T-cell (primary cell): ENCODE measurements at places on chromosomes 16 and 17. TPM values are rescaled to one million over a fixed set of nuclear protein-coding genes. Genes with fewer than 3 reads are reported as not detected.

SPNS2 gene
- 0.53 TPM for total RNA-seq

DNA sequence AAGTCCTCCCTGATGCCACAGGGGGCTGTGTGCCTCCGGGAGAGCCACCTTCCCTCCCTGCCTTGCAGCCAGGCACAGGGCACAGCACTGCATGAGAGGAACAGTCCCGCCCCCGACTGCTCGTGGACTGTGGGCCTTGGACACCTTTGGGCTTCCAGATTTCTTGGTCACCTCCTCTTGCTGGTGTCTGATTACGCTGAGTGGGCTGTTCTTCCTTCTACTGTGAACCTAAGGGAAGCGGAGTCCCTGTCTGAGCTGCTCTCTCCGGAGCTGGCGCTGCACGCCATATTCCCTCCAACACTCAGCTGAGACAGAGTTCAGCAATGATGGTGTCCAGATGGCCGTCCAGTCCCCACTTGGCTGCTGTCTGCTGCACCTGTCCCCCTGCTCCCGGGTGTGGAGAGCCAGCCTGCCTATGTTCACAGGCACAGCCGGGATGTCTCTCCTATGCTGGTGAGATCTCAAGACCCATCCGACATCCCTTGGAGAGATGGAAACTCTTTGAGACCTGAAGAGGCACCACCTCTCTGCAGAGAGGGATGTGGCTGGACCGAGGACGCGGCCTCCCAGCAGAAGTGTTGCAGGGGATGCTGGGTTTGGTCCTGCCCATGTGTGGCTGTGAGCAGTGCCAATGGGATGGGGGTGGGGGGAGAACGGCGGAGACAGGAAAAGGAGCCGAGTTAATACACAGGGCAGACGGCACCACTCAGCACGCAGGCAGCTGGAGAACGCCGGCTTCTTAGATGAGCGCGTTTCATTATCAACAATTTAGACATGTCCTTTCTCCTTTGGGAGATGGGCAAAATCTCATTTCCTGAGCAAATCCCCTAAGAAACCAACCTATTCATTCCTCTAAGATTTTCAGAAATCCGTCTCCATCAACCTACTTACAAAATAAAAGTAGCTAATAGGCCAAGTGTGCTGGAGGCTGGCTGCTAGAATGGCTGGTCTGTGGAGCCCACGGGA, 171.9 kb downstream of the ENGASE start:
- DNase-seq: no peak

SYCE1L gene
- 13.5 TPM for total RNA-seq

DNA sequence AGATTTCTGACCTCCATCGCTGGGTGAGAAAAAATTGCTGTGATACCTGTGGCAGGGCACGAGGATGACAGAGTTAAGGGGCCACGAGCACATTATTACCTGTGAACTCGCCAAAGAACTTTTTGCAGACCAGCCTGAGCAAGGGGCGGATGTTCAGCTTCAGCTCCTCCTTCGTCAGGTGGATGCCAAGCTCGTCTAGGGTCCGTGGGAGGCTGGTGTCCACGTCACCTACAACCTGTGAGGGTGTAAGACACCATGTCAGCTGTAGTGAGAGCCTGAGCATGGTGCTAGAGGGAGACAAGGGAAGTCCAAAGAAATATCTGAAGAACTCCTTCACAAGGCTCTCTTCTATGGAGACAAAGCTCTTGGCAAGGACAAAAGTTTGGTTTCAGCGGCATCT, 17.1 kb downstream of the HIGD1B start:
- DNase-seq: no peak

DNA sequence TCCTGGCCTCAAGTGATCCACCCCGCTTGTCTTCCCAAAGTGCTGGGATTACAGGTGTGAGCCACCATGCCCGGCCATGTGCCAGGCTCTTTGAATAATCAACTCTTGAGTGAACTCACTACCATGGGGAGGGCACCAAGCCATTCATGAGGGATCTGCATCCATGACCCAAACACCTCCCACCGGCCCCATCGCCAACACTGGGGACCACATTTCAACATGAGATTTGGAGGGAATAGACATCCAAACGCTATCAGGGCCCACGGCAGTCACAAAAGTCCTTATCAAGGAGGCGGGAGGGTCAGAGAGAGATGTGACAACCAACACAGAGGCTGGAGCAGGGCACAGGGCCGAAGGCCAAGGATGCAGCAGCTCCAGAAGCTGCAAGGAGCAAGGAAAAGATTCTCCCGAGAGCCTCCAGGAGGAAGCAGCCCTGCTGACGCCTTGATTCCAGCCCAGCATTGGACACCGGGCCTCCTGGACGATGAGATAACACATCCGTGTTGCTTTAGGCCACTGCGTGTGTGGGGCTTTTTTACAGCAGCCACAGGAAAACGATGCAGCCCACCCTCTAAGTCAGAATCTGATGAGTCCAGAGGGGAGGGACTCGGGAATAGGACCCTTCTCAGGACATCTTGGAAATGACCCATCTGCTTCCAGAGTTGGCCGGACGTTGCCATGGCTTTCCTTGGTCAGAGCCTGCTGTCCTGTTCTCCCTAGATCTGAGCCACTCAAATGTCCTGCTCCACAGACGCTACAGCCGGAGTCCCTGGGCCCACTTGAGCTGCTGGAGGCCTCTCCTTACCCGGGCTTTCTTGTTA, 47.3 kb upstream of the CMIP start:
- DNase-seq: no peak

- peak; percentile 35 for DNase-seq
Measured at GRCh38 chr16:22191532-22192260, 14.4 kb upstream of the EEF2K start.

CDH15 gene
- not detected for total RNA-seq

DNA sequence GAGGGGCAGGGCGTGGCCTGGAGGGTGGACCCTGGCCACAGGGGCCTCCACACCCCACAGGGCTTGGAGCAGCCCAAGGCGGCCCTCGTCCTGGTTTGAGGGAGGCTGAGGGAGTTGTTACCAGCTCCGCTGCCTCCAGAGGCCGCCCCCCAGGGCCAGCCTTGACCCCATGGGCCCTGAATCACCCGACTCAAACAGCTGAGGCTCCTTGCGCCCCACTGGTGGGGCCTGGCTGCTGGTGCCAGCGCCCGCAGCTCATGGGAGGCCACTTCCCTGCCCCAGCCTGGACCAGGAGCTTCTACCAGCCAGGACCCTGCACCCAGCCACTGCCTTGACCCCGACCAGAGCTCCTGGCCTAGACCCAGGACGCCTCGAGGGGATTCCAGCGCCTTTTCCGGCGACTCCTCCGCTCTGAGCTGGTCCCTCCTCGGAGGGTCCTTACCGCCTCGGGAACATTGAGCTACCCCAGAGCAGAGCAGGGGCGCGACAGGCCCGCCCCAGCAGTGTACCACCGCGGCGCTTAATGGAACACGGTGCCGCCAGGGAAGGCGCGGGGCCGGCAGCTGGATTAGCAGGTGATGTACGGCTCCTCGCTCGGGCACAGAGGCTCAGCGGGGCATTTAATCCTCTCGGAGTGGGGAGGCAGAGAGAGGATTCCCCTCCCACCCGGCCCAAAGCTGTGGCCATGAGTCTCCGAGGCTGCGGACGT, 37.2 kb downstream of the GSE1 start:
- DNase-seq: no peak

CLEC18A gene
- 2.0 TPM for total RNA-seq

DNA sequence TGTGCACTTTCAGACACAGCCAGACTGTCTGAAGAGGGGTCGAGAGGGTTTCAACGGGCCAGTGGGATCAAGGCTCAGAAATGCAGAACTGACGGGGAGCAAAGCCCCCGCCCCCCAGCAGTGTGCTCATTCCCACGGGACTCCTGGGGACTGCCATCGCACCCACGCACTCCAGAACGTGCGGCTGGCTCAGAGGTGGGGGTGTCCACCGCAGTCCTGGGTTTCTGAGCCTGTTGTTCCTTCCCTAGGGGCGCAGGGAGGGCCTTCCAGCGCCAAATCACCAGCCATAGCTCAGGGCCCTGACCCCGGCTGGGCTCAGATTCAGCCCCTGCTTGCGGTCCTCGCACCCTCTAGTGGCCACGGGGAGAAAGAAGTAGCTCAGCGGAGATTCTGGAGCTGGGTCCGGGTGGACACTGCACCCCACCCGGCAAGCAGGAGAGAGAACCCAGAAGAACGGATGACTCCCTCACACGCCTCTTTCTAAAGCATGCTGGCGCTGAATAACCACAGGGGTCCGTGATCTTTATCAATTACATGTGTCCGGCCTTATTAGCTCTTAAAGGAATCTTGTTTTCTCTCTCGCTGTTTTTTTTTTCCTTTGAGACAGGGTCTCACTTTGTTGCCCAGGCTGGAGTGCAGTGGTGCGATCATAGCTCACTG, 45.0 kb upstream of the USP7 start:
- DNase-seq: peak; percentile 40
